ENCODE measurements at places on chromosomes 2 and 18.

DNA sequence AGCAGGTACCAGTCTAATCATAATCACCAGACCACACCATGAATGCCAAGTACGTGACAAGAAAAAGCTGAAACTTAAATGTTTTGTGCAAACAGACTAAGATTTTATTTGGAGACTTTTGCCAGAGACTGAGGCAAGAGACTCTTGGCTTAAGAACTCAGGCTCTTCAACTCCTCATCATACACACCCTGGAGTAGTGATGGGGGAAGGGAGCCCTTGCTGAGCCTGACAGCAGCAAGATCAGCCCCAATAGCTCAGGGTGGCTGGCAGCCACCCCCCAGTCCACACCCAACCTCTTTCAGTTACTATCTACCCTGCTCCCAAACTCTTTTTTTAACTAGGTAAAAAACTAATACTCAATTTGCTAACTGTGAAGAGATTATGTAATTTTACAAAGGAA lies 114.8 kb downstream of the CCBE1 start:
- H3K4me1 ChIP-seq: peaks cover 18% of the 10 kb centered on the region
- no peaks in the 10 kb centered on the region for H3K36me3 ChIP-seq
- H3K27ac ChIP-seq: no peak overlapping the region
- no peak overlapping the region for H3K4me3 ChIP-seq

DNA sequence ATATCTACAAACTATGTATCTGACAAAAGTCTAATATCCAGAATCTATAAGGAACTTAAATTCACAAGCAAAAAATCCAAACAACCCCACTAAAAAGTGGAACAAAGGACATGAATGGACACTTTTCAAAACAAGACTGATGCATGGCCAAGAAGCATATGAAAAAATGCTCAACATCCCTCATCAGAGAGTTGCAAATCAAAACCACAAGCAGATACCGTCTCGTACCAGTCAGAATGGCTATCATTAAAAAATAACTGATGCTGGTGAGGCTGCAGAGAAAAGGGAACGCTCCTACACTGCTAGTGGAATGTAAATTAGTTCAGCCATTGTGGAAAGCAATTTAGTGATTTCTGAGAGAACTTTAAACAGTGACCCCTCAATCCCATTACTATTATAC lies 56.5 kb downstream of the CCBE1 start:
- no peaks in the 10 kb centered on the region for H3K36me3 ChIP-seq
- no peak overlapping the region for H3K27ac ChIP-seq
- DNase-seq: no peak
- H3K4me3 ChIP-seq: no peak overlapping the region

- H3K27ac ChIP-seq: no peak overlapping the region
- DNase-seq: no peak
- H3K36me3 ChIP-seq: no peaks in the 10 kb centered on the region
- H3K27me3 ChIP-seq: no peaks in the 10 kb centered on the region
These were observed 13.1 kb downstream of the GRP start for GRCh38 chr18:59233017-59233410.

DNA sequence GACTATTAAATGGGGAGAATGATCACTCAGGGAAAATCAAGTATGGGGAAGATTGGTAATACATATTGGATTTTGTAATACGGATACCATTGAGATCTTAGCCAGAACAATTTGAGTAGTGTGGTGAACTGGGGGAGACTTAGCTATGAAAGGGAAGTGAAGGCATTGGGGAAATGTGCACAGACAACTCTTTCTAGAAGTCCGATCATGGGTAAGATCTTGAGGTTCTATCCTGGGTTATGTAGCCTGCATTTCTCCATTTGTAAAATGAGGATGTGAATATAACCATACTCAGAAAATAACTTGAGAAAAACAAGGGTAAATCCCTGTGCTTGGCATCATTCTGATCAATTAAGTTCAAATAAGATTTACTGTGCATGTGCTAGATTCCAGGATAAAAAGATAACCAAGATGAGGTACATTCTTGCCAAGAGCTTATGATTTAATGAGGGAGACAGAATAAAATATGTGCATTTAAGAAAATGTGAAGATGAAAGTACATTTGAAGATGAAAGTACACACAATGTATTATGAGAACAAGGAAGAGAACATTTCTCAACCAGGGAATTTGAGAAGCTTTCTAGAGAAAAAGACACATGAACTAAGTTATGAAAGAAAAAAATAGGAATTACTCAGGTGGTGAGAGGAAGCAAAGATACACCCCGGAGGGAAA lies 49.5 kb downstream of the SLC40A1 start:
- H3K27me3 ChIP-seq: no peaks in the 10 kb centered on the region
- H3K4me3 ChIP-seq: no peak overlapping the region
- no peaks in the 10 kb centered on the region for H3K4me1 ChIP-seq
- DNase-seq: no peak
- H3K36me3 ChIP-seq: no peaks in the 10 kb centered on the region
- no peak overlapping the region for H3K27ac ChIP-seq

- H3K27ac ChIP-seq: peak overlapping the region; percentile 9
- no peaks in the 10 kb centered on the region for H3K27me3 ChIP-seq
- no peak overlapping the region for H3K4me3 ChIP-seq
These were observed 57.0 kb downstream of the CUL3 start for GRCh38 chr2:224528171-224528570.

DNA sequence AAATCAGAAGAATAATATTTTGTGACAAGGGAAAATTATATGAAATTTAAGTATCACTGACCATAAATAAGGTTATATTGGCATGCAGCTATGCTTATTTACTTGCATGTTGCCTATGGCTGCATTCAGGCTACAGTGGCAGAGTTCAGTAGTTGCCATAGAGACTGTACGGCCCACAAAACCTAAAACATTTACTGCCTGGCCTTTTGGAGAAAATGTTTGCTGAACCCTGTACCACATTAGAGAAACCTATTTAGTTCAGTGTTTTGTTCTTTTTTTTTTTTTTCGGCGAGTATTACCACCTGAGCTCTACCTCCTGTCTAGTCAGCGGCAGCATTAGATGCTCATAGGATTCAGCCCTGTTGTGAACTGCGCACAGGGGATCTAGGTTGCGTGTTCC lies 163.7 kb downstream of the MCFD2 start:
- DNase-seq: no peak
- no peaks in the 10 kb centered on the region for H3K36me3 ChIP-seq
- no peaks in the 10 kb centered on the region for H3K27me3 ChIP-seq
- H3K27ac ChIP-seq: no peak overlapping the region
- H3K4me1 ChIP-seq: no peaks in the 10 kb centered on the region

- H3K27ac ChIP-seq: no peak overlapping the region
- no peaks in the 10 kb centered on the region for H3K36me3 ChIP-seq
- H3K4me3 ChIP-seq: no peak overlapping the region
- DNase-seq: no peak
- H3K4me1 ChIP-seq: no peaks in the 10 kb centered on the region
These were observed 179.3 kb downstream of the C1D start for GRCh38 chr2:67883316-67884087.

GRCh38 chr2:857937-858336 lies 92.7 kb upstream of the SNTG2 start:
- no peaks in the 10 kb centered on the region for H3K4me1 ChIP-seq
- no peak overlapping the region for H3K27ac ChIP-seq
- H3K27me3 ChIP-seq: peaks cover 2% of the 10 kb centered on the region
- DNase-seq: no peak

DNA sequence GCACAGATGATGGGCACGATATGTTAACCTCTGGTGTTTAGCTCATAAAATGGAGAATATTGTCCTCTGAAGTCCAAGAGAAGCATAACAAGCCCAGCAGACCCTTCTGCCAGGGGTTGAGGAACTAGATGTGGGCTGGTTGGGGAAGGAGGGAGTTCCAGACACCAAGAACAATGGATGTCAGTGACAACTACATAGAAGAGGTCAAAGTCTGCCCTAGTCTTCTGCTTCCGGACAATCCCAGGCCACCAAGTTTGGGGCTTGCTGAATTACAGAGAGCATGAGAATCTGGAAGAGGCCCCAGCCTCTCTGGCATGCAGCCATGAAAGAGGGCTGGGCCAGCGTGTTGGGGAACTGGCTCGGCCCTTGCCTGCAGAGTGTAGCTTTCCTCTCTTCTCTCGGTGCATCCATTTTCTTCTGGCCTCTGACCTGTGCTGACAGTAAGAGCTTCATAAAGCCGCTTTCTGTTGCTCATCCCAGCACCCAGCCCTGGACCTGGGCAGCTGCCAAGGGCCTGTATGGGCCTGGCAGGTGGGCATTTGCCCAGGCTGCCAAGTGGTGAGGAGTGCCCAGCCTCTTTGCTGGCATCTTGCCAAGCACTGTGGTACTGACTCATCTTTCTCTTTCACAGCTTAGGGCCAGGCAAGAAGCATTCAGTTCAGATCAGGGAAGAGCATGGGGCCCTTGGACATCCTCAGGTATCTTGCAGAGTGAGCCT lies 14.6 kb upstream of the LAPTM4A start:
- no peak for DNase-seq
- H3K4me3 ChIP-seq: no peak overlapping the region

DNA sequence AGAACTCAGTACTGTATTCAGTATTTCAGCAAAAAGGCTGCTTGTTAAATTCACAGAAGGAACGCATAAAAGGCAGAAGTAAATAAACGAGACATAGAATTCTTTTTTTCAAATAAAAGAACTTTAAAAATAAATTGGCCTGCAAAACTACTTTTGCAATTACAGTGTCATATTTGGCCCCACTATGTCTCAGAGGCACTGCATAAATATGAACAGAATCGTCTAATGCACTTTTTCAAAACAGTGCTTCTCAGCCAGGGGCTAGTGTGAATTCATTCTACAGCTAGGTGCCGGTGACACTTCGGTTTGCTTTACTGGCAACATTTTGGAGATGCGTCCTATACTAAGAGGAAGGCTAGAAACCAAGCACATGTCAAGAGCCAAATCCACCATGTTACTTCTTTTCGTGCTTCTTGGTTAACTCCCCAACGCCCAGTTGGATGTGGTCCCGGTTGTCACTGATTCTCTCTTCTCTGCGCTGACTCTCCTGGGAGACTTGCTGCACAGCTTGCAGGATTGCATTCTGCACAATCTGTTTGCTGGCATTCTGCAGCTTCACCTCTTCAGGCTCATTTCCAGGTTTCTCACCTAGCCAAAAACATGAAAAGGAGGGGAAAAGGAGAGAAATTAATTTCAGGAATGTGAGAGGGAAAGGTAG lies 51.8 kb downstream of the AKAIN1 start:
- H3K4me3 ChIP-seq: peak overlapping the region; percentile 52
- no peak for DNase-seq
- H3K27me3 ChIP-seq: no peaks in the 10 kb centered on the region
- H3K27ac ChIP-seq: peak overlapping the region; percentile 66
- no peaks in the 10 kb centered on the region for H3K36me3 ChIP-seq

- no peak for DNase-seq
- H3K4me1 ChIP-seq: peaks cover 5% of the 10 kb centered on the region
- no peak overlapping the region for H3K4me3 ChIP-seq
- no peaks in the 10 kb centered on the region for H3K27me3 ChIP-seq
- H3K36me3 ChIP-seq: no peaks in the 10 kb centered on the region
These were observed 175.2 kb downstream of the TMEM200C start for GRCh38 chr18:5720132-5720531.

GRCh38 chr18:5253910-5254309 lies 41.6 kb downstream of the ZBTB14 start:
- no peak for DNase-seq
- no peak overlapping the region for H3K4me3 ChIP-seq
- H3K27me3 ChIP-seq: peaks cover 4% of the 10 kb centered on the region
- H3K36me3 ChIP-seq: no peaks in the 10 kb centered on the region

DNA sequence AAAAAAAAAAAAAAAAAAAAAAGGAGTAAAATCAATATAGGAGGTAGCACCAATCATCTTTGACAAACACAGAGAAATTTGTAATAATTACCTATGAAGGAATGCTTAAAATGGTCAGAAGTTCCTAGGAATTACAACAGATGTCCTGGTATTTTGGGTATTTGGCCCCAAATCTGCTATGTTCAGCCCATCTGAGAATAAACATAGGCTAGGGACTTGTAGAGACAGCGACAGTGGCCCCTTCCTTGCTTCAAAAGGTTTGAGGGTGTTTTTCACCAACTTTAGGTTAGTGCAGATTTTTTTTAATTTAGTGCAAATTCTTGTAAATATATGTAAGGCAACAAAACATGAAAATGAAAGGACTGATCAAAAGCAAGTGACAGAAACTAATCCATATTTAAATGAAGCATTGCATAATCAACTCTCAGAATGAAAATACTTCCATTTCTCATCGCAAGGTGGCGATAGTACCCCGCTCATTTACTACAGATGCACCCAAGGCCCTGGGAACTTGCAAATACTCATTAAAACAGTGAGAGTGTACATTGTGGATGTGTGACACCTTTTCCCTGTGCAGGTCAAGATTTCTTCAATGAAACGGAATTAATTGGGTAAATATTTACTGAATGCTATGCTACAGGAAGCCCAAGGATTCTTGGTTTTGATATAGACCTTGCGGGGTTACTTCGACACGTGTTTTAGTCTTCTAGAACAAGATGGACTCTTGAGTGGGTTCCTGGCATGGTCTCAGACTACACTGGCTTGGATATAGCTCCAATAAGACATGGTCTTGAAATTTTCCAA lies 44.6 kb downstream of the FAM124B start:
- DNase-seq: peak; percentile 45
- peaks cover 2% of the 10 kb centered on the region for H3K4me1 ChIP-seq
- no peaks in the 10 kb centered on the region for H3K36me3 ChIP-seq
- no peak overlapping the region for H3K27ac ChIP-seq
- no peak overlapping the region for H3K4me3 ChIP-seq

DNA sequence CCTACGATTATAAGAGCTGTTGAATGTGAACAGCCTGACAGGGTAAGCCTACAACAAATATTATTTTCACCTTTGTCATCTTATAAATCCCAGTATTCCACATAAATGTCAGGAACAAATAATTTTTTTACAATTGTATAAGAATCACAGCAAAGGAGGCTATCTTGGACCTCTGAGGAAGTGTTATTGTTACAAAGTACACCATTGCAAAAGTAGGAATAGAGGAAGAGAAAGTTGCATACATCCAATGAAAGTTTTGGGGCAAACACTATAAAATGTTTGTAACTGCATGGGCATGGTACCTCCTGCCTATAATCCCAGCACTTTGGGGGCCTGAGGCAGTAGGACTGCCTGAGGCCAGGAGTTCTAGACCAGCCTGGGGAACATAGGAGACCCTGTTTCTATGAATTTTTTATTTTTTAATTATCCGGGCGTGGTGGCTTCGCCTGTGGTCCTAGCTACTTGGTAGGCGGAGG lies 715 bp upstream of the MEMO1 start:
- peak overlapping the region; percentile 93 for H3K27ac ChIP-seq
- H3K4me3 ChIP-seq: peak overlapping the region; percentile 93
- no peaks in the 10 kb centered on the region for H3K36me3 ChIP-seq

GRCh38 chr2:165443511-165443910 lies 26.0 kb upstream of the CSRNP3 start:
- H3K27ac ChIP-seq: no peak overlapping the region
- no peak for DNase-seq
- no peaks in the 10 kb centered on the region for H3K36me3 ChIP-seq
- no peak overlapping the region for H3K4me3 ChIP-seq
- no peaks in the 10 kb centered on the region for H3K27me3 ChIP-seq

DNA sequence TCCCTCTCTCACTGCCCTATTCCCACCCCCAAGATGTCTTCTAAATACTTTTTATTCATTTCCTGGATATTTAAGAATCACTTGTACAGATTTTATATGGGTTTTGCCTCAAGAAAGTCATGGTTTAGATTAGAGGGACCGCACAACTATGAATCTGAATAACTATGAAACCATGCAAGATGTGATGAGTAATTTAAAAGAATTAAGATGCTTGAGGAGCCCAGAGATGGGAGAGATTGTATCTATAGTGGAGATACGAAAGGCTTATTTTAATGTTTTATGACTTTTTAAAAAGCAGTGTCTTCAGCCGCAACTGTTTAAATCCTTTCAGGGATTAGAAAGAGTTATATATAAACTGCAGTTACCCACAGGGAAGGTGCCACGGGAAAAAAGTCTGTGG lies 324.1 kb downstream of the LPIN1 start:
- H3K4me1 ChIP-seq: no peaks in the 10 kb centered on the region
- no peak overlapping the region for H3K27ac ChIP-seq
- no peaks in the 10 kb centered on the region for H3K27me3 ChIP-seq
- DNase-seq: no peak
- H3K4me3 ChIP-seq: no peak overlapping the region
- no peaks in the 10 kb centered on the region for H3K36me3 ChIP-seq

Measured in glutamatergic neuron (in vitro differentiated cells).